CD4-positive, alpha-beta T cell treated with Interleukin-6 for 4 hours (primary cell): ENCODE measurements at places on chromosomes 1 and 21.

DNA sequence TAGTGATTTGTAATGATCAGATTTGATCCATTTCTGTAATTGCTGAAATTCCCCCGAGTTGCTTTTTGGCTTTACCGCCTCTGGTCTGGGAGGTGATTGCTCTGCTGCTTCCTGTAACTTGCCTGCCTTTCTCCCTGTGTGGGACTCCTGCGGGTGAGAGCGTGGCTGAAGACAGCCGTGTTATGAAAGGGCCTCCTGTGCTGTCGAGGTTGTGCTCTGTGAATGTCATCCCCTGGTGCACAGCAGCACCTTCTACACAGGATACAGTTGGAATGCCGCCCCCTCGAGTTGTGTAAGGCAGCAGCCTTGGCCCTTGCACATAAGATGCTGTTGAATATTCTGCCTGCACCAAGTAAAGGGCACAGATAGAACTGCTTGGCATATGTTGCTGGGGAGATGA lies 5.9 kb downstream of the SOD1 start:
- peak; percentile 35 for DNase-seq

- DNase-seq, result no peak
These were observed 2.1 kb downstream of the SAMD11 start for GRCh38 chr1:925561-926421.

GRCh38 chr21:41957991-41958766 lies 4.4 kb upstream of the C2CD2 start:
- DNase-seq, result no peak

DNA sequence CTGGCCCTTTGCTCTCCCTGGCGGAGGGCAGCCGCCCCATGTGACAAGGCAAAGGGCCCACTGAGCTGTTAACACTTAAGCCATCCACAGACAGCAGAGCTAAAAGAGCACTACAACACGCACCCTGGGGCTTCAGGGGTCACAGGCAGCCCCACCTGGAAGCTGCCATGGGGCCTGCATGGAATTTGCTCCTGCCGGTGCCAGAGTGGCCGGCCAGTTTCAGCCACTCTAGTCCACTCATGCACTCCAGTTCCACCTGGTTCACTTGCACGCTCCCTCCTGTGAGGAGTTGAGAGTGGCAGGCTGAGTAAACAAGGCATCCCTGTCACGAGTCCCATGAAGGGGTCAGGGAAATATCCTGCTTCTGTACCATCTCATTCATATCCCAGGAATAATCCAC lies 55.3 kb downstream of the RIMS3 start:
- DNase-seq, result no peak
